ENCODE measurements at places on chromosomes 12 and 14.

DNA sequence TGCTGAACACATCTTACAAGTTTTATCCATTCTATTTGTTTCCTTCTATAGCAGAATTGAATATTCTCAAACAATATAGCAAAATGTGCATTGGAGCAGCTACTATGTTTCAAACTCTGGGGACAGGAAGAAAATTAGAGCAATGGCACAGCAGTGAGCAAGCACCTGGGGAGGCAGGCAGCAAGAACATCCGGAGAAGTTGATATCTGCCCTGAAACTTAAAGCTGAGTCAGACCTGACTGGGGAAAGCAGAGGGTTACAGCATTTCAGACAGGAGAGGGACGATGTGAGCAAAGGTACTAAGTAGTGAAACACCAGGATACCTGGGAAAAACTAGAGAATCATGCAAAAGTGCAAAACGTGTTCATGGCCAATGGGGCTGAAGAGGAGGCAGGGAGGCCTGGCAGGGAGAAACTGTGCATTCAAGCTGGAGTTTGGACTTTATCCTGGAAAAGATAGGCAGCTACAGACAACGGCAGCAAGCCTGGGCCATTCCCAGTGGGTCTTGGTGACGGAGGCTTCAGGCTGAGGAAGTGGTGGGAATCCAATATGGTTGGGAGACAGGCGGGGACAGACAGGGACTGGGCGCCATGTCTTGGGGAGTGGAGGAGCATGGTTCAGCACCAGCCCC, 118.0 kb upstream of the CDKN3 start:
- no peak for DNase-seq

DNA sequence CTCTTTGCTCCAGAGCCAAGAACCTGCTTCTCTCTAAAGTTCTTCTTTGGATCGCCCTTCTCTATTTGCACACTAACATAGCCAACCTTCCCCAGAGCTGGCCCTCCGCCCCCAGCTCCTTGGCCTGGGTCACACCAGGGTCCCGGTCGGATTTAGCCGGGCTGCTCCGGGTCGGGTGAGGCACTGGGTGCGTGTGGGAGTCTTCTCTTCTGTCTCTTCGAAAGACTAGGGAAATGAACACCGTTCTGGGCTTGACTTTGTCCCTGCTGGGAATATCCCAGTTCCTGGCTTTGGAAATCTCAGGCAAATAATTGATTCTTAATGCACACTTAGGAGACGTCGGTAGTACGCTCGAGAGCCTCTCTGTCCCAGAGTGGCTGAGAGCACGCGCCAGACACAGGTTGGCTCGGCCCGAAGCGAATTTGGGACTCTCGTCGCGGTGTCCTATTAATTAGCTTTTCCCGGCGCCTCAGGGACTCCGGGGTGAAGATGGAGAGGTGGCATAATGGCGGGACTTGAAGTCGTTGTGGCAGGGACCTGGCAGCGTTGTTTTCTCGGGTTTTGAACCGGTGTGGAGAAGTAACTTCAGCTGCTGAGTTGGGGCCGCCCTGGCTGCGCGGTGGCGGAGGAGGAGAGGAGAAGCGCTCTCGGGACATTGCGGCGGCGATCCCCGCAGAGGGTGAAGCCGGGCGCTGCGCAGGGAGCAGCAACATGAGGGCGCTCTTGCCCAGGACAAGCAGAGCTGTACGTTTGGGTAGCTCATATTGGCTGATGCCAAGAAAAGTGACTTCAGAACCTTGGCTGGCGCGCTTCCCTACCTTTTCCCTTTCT, 7.5 kb downstream of the FOXG1 start:
- peak; percentile 77 for DNase-seq

DNA sequence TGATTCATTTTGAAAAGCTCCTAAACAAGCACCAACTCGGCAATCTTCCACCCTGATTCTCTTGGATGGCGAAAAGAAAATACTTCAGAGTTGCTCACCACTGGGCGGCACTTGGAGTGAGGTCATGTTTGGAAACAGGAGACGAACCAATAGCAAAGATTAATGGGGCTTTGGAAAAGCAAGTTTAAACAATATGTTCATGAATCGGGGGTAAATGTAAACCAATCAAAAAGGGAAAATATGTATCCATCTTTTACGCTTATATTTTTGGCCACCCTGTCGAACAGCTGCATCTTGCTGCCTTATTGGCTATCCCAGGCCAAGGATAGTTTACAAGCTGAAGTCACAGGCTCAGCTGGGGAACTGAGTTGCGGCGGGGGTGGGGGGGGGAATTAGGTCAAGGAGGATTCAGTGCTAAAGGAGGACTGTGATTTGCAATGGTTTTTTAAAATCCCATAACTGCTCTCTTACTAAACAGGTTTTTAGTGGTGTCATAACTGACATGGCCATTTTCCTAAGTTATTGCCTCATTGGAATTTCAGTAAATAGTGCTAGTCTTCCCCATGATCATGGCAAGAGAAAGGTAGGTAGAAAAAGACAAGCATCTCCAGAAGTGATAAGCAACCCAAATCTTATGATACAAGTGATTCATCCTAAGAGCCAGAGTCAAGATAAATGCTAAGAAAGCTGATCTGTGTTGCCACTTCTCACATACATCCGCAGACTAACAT, 210.6 kb downstream of the PHLDA1 start:
- no peak for DNase-seq

DNA sequence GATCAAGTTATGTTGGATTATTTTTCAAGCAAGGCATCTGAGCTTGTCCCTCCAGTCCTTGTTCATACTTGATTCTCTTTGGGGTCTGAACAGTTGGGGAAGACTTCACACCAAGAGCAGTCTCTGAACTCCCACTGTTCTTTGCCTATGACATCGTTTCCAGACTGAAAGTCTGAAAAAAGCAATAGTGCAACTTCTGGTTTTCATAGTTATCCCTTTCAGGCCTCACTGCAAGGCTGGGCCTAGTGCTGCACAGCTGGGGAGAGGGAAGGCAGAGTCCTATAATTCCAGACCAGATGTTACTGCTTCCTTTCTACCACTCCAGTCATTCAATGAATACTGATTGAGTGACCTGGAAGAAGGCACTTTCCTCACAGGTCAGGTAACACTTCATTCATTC, 187.1 kb upstream of the CCND2 start:
- no peak for DNase-seq

- no peak for DNase-seq
Observed at GRCh38 chr14:34003691-34004090, 52.8 kb upstream of the EGLN3 start.

- no peak for DNase-seq
Observed at GRCh38 chr14:100536721-100537445, 50.3 kb downstream of the BEGAIN start.

DNA sequence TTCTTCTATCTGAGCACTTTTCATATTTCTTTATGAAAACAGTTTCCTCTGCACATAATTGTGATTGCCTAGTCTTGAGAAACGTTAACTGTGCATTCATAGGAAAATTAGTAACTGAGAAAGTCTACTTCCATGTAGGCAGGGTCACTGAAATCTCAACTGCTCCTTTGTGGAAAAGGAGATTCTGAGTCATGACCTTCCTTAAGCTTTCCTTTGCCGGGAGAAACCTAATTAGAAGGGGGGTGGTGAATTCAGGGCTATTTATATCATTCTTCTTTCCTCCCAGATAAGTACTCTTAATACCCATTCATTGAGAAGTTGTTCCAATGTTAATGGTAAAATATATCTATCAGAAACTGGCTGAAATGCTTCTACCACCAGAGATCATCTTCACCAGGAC, 751.0 kb upstream of the TMEM132C start:
- DNase-seq: no peak

- DNase-seq: no peak
Observed at GRCh38 chr14:94120667-94121340, 8.6 kb downstream of the IFI27L2 start.

DNA sequence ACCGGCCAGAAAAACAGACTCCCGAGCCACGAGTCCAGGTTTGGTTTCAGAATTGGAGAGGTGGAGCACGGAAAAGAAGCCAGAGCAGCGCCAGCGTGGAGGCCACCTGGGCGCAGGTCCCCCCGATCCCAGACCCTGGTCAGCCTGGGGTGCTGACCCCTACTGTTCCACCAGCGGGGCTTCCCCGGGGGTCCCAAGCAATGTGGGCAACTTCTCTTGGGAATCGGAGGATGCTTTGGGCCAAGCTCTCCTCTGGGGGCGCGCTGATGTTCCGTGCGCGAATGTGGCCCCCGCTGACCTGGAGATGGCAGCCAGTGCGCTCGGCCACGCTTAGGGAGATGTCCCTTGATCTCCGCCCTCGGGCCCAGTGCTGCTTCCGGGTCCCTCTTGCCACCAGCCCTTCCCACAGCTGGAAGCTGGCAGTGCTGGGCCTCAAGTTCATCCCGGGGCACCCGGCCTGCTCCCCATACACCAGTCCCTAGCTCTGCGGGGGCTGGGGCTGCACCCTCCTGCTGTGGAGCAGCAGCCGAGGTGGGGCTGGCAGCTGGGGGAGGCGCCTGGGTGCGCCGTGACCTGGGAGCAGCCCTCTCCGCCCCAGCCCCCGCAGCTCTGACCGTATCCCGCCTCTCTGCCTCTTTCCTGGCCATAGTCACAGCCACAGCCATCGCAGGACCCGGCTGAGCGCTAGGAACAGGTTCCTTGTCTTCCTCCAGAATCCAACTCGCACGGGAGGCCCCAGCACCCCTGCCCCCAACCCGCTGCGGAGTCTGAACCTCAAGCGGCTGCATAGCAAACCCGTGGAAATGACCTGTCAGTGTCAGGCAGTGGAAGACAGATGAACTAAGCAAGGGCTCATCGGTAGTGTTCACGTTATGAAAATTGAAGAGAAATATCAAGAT, 91.2 kb downstream of the RCOR1 start:
- DNase-seq: no peak

DNA sequence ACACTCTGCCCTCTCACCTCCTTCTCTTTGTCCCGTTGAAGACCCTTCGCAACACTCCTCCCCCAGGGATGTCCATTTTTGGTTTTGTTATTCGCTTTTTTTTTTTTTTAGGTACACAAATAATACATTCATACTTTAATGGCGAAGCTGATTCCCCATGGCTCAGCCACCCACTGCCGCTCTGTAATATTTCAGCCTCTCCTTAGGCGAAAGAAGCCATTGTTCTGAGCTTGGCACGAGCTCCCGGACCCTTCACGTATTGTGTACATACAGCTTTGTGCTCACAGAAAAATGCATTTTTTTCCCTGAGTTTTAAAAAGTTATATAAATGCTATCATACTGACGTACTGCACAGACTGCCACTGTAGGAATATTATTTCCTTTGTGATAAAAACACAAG, 115.0 kb downstream of the TMEM132C start:
- no peak for DNase-seq

- no peak for DNase-seq
Observed at GRCh38 chr14:83461521-83461920, 1927.9 kb upstream of the SEL1L start.

DNA sequence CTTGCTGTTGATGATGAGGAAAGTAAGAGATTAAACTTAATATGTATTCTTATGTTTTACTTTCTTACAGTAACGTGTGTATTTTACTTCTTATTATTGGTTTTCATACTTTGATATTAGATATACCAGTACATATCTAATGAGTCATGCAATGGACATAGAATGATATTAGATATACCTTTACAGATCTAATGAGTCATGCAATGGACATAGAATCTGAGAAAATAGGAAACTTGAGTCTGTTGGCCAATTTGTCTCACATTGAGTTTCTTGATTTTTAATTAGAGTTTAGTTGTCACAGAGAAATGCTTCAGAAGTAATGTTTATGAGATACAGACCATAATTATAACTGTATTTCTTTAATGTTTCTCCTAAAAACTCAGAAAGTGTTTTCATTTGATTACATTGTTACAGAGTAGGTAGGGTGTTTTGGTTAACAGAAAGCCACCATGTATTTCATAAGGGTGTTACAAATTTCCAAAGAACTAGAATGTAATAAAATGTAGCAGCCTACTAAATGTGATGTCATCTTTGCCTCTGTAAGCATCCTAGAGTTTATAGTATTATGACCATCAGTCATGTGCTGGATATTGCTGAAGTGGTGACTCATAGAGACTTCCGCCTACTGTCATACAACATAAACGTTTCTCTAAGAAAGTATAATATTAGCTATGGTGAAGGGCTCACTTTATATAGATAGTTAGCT, 3.0 kb downstream of the GAS2L3 start:
- DNase-seq: peak; percentile 20

- no peak for DNase-seq
Observed at GRCh38 chr14:76975051-76975450, 53.5 kb downstream of the IRF2BPL start.

GRCh38 chr12:92961949-92962348, 32.9 kb upstream of the EEA1 start:
- DNase-seq: peak; percentile 70

DNA sequence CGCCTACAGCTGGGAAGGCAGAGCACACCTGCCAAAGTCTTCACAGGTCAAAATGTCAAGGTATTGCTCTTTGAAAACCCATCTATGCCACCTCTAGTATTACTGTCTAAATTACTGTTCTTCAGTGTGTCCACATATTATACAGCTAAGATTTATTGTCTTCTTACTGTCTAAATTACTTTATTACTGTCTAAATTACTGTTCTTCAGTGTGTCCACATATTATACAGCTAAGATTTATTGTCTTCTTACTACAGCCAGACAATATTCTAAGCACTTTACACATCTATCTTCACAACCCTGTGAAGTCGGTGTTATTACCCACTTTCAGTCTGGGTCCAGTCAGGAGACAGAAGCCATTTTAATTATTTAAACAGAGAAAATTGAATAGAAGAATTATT, 173.9 kb downstream of the MYRFL start:
- DNase-seq: no peak
